ENCODE measurements at places on chromosomes 6 and 20.

- no peak for DNase-seq
Observed at GRCh38 chr20:19493794-19494495, 264.1 kb upstream of the RIN2 start.

GRCh38 chr6:46923476-46923875 is 1.7 kb upstream of the ADGRF5 start:
- DNase-seq = no peak

GRCh38 chr20:9119776-9120175 is 50.9 kb downstream of the PLCB4 start:
- no peak for DNase-seq

GRCh38 chr6:157710604-157711003 is 112.4 kb upstream of the SNX9 start:
- no peak for DNase-seq

DNA sequence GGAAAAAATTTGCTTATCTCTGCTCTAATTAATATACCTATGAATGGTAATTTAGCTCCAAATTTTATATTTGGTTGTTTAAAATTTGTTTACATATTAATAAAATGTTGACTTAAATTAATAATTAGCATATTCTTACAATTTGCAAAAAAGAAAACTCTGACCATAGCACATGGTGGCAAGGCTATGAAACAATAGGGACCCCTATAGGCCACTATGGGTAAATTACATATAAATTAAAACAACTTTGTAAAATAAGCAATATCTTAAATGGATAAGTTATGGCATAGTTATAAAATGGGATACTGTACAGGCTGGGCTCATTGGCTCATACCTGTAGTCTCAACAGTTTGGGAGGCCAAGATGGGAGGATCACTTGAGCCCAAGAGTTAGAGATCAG is 76.0 kb downstream of the MKKS start:
- DNase-seq = no peak
